Hematopoietic multipotent progenitor cell treated with erythropoietin and hydrocortisone succinate and interleukin-3 and kit ligand, for 4 days (in vitro differentiated cells): ENCODE measurements at places on chromosomes 13 and 19.

- DNase-seq, result no peak
These were observed 14.2 kb downstream of the TSSK6 start for GRCh38 chr19:19500975-19501644.

DNA sequence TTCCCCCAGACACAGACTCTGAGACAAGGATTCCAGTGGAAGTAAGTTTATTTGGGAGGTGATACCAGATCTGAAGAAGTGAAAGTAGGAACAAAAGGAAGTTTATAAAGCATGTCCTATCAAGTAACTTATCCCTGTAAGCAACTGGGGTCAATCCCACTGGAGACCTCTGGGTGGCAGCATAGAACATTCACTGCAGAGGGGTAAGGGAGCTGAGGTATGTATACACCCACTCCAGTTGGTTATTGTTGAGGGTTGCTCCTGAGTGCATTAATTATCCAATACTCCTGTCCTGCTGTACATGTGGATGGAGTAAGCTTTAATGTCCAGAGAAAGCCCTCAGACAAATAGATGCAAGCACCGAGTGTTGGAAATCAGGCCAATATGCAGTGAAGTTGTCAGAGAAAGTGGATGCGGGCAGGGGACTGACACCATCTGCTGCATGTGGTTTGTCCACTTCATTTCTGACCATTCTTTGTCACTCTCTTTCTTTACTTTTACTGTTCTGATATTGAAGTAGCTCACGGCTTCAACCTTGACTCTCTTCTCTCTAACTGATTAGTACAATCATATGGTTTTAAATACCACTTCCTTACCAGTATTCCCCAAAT is 46.7 kb downstream of the NOTCH3 start:
- peak; percentile 73 for DNase-seq

- peak; percentile 50 for DNase-seq
These were observed 206.1 kb downstream of the SUCLA2 start for GRCh38 chr13:47794963-47795362.

- DNase-seq, result no peak
These were observed 559.0 kb downstream of the TBC1D4 start for GRCh38 chr13:74922963-74923362.

- DNase-seq, result no peak
These were observed 245.1 kb downstream of the KCTD12 start for GRCh38 chr13:76641056-76641455.

GRCh38 chr13:109007946-109008345 is 378.5 kb downstream of the MYO16 start:
- DNase-seq, result no peak

- DNase-seq, result no peak
These were observed 3.7 kb downstream of the PGLYRP2 start for GRCh38 chr19:15475611-15476010.

GRCh38 chr19:55301459-55302317 is 17.9 kb downstream of the BRSK1 start:
- peak; percentile 95 for DNase-seq

- no peak for DNase-seq
These were observed 24.9 kb upstream of the WDR18 start for GRCh38 chr19:958967-959855.
